ENCODE measurements at places on chromosomes 6 and 20.

- DNase-seq = no peak
Measured at GRCh38 chr6:115838216-115838615, 222.5 kb downstream of the FRK start.

GRCh38 chr6:158837684-158838625 lies 18.8 kb upstream of the EZR start:
- DNase-seq = peak; percentile 51

DNA sequence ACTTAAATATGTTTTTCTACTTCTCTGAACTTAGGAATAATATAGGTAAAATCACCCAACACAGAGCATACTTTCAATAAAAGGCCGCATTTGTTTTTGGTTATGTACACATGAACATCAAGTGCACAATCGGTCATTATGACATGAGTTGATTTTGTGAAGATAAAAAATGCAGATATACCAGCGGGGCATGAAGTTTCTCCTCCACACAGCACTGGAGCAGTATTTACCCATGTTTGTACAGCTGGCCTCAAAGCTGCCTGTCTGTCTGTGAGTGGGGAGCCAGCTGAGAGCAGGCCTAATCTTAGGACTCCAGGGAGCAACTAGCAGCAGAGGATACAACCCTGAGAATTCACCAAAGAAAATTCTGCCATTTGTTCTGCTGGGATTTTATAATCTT lies 206.5 kb downstream of the TPBG start:
- no peak for DNase-seq

- DNase-seq = no peak
Measured at GRCh38 chr6:24140591-24140990, 14.6 kb downstream of the NRSN1 start.

DNA sequence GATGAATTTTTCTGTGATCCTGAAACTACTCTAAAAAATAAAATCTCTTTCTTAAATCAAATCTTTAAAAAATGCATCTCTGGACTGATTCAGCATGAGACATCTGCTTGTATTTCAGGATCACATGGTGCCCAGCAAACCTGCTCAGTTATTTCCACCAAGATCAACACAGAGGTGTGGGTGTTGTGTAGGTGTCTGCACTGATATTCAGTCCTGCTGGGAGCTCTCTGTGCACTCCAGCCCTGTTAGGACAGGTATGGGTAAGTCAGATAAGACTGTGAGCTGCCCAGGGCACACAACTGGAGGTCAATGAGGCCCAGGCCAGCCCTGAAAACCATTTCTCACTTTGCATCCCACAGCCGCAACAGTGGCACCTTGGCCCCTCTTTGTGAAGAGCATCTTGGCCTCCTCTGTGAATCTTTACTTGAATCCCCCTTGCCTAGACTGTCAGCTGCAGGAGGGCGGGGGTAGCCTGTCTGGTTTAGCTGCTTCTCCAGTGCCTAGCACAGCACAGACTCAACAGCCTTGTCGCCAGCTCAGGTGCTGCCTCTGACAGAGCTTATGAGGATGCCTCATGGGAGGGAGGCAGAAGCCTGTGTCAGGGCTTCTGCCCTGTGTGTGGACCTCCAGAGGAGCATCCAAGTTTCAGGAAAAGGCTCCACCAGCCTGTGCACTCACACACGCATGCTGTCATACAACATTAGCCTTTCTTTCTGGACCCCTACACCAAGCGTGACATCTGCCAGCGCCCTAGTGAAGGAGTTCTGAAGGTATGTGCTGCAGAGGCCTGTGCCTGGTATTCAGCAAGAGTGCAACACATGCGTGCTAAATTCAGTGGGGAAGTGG lies 187.6 kb upstream of the CST7 start:
- no peak for DNase-seq

DNA sequence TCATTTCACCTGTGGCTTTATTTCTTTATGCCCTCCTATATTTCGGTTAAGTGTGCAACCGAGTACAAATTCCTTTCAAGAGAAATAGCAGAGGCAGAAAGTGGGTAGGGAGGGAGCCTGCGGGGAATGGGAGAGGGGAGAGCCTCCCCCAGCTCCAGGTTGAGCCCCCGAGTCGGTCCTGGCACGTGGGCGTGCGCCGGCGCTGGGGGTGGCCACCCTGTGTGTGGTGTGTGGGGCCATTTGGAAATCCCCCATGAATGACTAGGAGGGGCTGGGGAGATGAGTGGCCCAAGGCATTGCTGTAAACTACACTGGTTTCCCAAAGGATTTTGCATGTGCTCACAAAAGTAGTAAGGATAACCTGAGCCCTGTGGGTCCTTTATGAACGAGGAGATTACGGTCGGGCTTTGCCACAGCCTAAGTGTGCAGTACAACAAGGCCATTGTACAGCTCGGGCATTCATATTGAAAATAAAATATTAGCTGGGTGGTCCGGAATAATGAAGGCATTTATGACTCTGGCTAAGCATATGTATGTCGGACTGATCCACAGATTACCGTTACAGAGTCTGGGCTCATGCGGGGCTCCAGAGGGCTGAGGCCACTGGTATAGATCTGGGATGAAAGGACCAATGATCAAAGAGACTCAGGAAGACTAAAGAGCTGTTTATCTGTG lies 84.5 kb upstream of the RALGAPA2 start:
- DNase-seq = no peak

DNA sequence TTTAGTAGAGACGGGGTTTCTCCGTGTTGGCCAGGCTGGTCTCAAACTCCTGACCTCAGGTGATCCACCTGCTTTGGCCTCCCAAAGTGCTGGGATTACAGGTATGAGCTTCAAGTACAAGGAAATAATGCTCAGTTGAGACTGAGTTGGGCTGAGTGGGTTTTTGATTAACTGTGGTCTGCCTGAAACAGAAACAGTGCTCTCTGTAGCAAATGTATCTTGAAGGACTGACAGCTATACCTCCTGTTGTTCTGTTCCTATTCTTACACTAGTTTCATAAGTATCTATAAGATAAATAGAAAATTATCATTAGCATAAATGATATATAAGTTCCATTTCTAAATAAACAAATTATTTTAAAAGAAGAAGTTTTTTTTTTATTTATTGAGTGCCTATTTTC lies 142.8 kb upstream of the PTPRK start:
- DNase-seq = no peak

DNA sequence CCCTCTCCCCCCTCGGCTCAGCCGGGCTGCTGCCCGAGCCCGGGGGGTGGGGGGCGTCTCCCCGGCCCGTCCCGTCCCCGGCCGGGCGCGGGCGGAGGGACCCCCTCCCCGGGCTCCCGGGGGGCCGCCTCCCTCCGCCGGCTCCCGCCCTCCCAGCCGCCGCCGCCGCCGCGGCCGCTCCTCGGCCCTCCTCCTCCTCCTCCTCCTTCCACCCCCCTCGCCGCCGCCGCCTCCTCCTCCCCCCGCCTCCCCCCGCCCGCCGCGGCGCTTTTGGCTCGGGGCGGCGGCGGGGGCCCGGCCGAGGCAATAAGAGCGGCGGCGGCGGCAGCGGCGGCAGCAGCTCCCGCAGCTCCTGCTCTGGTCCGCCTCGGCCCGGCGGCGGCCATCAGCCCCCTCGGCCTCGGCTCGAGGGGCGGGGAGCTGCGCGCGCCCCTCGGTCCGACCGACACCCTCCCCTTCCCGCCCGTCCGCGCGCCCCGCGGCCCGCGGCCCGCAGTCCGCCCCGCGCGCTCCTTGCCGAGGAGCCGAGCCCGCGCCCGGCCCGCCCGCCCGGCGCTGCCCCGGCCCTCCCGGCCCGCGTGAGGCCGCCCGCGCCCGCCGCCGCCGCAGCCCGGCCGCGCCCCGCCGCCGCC lies 38.7 kb downstream of the GNAS start:
- DNase-seq = peak; percentile 93

GRCh38 chr20:45821947-45822346 lies 5.2 kb downstream of the TNNC2 start:
- no peak for DNase-seq

DNA sequence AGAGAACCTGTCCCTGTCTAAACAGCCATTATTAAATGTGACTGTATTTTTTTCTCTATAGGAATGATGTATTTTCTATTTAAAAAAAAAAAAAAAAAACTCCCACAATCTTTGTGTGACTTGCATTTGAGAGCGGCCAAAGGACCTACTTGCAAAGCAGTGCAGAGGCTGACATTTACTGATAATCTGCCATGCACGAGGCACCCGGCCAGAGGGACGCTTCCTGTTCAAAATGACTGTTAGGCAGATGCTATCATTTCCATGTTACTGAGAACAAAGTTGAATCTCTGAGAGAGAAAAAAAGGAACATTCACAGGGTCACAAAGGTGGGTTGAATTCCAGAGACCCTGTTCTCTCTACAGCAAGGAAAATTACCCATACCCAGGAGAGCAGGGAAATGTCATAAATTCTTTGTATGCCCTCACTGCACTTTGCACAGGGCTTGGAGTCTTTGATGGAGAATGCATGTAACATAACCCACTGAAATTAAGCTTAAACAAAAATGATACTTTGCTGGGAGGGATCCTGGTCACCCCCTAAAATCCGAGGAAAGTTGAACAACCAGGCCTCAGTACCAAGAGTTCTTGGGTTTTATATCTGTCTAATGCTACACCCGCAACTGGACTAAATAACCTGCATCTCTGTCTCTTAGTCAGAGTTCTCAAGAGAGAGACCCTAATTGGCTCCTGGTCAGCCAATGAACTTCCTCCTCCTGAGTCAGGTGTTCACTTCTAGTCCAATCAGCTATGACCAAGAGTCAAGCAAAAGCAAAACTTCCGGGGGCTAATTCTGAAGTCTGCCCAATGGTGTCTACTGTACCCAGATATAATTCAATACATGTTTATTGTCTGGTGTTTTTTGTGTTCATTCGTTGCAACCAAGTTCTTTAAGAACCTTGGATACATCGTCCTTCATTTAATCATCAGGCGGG lies 61.2 kb downstream of the GCLC start:
- DNase-seq = no peak

DNA sequence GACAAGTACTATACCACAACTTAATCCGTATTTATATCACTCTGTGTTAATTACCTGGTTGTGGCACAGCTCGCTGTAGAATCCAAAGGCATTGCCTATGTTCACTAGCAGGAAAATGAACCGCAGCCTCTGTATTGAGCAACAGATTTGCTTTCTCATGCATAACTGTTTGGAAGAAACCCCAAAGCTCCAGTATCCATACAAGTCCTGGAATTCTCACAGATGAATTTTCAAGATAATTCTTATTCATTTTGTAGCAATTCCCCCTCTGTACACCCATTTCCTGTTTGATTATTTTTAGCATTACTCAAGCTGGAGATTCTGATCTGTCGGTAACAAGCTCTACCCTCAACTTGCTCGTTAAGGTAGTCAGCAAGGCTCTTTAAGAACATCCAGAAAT lies 63.5 kb downstream of the STMND1 start:
- peak; percentile 70 for DNase-seq

DNA sequence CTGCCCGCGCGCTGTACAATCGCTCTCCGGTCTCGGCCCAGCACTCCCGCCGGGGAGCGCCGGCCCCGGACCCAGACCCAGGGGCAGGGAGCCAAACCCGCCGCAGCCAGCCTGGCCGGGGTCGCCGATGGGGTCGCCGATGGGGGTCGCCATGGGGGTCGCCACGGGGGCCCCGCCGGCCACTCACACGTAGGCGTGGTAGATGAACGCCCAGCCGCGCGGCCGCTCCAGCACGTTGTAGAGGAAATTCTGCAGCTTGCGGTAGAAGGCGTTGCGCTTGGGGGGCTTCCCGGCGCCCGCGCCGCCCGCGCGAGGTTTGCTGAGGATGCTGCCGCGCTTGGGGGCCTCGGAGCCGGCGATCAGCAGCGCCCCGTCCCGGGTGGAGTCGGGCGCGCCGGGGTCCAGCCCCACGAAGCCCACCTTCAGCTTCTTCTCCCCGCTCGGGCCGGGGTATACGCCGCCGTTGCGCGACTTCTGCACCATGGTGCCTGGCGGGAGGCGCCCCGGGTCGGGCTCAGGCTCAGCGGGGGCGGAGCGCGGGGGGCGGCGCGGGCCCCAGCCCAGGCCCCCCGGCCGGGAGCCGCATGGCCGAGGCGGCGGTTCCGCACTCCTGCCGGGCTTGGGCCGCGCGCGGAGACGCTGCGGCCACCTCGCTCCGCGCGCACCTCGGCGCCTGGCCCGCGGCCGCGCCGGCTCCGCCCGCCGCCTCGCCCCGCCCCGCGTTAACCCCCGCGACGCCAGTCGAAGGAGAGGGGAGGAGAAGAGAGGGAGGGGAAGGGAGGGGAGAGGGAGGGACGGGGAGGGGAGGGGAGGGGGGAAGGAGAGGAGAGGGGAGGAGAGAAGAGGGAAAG lies at the start of gene KCNQ2:
Gene KCNQ2 (minus strand): TSS at position 675 of the 851 bp plus-strand sequence. CDS start 192 bp downstream, at position 483.
- DNase-seq = no peak

DNA sequence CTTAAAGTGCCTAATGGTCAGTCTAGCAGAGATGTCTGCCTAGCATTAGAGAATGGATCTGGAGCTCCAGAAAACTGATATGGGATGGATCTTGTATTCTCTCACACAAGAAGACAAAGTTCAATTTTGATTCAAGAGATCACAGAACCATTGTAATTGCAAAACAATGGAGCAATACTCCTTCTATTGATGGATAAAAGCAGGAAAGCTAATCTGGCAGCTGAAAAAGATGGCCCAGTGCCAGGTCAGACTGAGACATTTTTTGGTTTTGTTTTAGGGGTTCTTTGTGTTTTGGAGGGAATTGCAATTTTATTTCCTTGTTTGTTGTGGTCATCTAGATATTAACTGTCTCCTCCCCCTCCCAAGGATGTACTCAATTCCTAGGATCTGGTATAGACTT lies 14.6 kb upstream of the ZNF133 start:
- DNase-seq = no peak

DNA sequence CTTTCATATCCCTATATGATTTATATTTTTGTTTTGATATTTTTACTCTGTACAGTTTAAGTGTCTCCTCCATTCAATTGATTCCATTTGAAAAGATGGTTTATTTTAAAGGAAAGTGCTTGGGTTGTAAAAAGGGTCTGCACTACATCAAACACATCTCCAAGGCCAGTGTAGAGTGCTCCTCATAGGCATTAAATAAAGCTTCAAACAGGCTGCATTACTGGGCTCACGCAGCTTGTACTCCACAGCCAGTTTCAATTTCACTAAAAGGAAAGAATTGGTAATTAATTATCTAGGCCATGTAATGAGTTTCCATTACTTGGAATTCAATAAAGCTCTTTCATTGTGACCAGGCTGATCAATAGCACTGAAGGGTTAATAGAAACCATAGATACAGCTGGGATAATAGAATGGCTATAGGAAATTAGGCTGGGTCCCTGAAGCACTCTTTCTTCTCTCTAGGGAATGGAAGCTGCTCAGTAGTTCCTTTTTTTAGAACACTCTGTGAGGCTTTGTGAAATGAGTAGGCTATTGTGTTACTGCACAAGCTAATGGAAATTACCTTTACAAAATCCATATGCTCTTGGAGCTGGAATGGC lies 442.2 kb downstream of the RNF144B start:
- DNase-seq = no peak

DNA sequence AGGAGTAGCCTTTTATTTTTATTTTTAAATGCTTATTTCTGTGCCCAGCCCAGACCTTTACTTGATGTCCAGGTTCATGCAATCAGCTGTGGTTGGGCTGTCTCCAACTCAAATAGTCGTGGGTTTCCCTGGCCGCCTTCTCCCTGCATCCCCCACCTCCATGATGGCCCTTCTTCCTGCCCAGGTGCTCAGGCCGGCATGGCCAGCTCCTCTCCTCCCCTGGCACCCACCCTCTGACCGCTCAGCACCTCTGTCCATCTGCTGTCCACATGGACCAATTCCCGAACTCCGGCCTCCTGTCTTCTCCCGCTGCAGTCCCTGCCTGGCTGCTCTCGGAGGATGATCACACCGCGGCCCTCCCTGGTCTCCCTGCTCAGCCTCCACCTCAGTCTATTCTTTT lies 81.2 kb upstream of the SULF2 start:
- no peak for DNase-seq

Data from adipocyte (in vitro differentiated cells).